ENCODE measurements at places on chromosomes 1 and 21. TPM values are rescaled to one million over a fixed set of nuclear protein-coding genes. Genes with fewer than 3 reads are reported as not detected.
A peak's percentile ranks its signal among the peaks of the same experiment; 100 is the strongest.

TAF12 gene
- 49.9 TPM for total RNA-seq

KISS1 gene
- not detected for total RNA-seq

KCNE2 gene
- total RNA-seq, result not detected

KAZN gene
- total RNA-seq, result 4.4 TPM

SLC26A9 gene
- total RNA-seq, result not detected

RIPK4 gene
- total RNA-seq, result 35.5 TPM

NT5C1A gene
- total RNA-seq, result not detected

FCER1A gene
- not detected for total RNA-seq

LCA5L gene
- 3.2 TPM for total RNA-seq

PKP1 gene
- total RNA-seq, result 117 TPM

DDAH1 gene
- total RNA-seq, result 1.6 TPM

TLCD4 gene
- 0.53 TPM for total RNA-seq

WNT3A gene
- total RNA-seq, result not detected

- no peak for DNase-seq
Observed at GRCh38 chr1:115204513-115204912, 115.2 kb upstream of the TSPAN2 start.

DNA sequence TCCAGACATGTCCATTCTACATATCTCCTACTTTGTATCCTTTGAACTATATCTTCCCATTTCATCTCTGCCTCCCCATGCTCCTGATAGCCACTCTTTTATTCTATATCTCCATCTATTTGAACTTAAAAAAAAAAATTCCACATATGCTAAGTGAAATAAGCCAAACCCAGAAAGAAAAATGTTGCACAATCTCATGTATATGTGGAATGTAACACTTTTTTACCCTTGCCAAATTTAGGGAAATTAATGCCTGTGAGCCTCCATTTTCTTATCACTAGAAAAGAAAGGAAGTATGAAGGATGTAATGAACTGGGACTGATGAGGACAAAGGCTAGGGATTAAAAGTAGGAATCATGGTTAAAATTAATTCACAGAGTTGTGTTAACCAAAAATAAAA lies 53.5 kb downstream of the RGS13 start:
- DNase-seq, result no peak

DNA sequence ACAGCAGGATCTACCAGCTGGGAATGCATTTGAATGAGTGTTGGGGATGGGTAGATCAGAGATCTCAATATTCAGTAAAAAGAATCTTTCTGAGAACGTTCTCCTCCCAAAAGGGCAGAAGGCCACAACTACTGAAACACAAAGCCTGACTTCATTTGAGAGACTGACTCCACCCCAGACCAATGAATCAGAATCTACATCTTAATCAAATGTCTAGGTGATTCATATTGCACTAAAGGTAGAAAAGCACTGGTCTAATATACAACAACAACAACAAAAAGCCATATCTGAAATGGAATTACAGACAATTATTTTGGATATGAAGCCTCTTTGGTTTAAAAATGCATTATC lies 123.9 kb downstream of the SMYD3 start:
- DNase-seq, result peak; percentile 77

GRCh38 chr1:67162954-67163353 lies 3.3 kb upstream of the IL23R start:
- DNase-seq, result peak; percentile 100

GRCh38 chr21:36063375-36064084 lies 3.2 kb upstream of the SETD4 start:
- DNase-seq, result no peak

GRCh38 chr1:192131914-192132313 lies 26.3 kb upstream of the RGS18 start:
- DNase-seq, result no peak

DNA sequence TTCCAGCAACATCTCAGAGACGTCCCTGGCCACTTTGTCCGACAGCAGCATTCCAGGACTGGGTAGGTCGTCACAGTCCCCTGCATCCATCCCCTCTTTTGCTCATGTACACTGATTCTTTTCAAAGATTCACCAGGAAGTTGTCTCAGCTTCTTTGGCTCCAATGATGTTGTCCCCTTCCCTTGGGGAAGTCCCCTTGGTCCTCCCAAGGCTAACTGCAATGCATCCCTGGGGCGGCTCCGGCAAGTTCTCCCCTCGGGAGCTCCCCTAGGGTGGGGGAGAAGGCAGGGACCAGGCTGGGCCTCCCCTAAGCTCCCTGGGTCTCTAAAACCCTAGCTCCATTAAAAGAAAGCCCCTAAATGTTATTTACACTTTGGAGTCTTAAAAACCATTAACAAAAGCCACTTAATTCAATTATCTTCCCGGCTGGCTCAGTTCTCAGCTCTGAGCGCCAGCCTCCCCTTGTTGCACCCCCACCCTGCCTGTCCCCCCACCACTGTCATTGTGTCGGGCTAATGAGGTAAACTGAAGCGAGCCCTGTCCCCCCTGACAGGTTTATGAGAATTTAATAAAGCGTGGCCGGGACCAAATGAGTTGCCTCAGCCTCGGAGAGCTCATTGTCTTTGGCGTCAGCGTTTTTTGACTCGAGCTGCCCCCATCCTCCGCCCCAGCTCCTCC lies 25.3 kb downstream of the KNCN start:
- no peak for DNase-seq

- no peak for DNase-seq
Observed at GRCh38 chr1:213417846-213418245, 366.8 kb downstream of the RPS6KC1 start.

DNA sequence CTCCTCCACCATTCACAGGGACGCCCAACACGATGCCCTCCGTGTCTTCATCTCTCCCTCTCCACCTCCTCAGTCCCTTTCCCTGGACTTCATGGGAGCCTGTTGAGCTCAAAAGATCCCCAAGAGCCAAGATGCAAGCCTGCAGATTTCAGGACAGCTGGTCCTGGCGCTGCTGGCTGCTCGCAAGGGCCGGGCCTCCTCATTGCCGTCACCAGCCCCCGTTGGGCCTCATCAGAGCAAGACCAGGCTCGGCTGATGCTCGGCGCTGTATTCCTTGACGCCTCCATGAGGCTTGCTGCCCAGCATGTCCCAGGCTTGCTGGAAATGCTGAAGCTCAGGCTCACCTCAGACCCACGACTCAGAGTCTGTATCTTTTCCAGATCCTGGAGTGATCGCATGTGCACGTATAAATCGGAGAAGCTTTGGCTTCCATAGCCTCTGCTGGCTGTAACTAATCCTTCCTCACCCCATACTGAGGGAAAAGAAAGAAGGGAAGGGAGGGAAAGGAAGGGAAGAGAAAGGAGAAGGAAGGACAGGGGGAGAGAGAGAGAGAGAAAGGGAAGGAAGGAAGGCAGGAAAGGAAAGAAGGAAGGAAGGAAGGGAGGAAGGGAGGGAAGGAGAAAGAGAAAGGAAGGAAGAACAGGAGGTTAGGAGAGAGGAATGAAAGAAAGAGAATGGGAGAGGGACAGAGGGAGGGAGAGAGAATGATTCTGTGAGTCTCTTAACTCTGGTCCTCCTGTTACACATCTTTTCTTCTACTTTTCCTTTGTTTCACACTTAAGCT lies 94.6 kb downstream of the KCNJ15 start:
- no peak for DNase-seq

- no peak for DNase-seq
Observed at GRCh38 chr1:192812420-192813209, 3.8 kb downstream of the RGS2 start.

- DNase-seq, result no peak
Observed at GRCh38 chr1:154956544-154956941, 644 bp upstream of the PBXIP1 start.

- no peak for DNase-seq
Observed at GRCh38 chr1:33322870-33323585, 2.1 kb upstream of the A3GALT2 start.

GRCh38 chr21:45470087-45470515 lies 65.1 kb downstream of the COL18A1 start:
- DNase-seq, result no peak

- DNase-seq, result no peak
Observed at GRCh38 chr1:160548960-160549664, 26.1 kb upstream of the SLAMF6 start.

- DNase-seq, result no peak
Observed at GRCh38 chr1:155226910-155227260, 18.4 kb downstream of the MTX1 start.

DNA sequence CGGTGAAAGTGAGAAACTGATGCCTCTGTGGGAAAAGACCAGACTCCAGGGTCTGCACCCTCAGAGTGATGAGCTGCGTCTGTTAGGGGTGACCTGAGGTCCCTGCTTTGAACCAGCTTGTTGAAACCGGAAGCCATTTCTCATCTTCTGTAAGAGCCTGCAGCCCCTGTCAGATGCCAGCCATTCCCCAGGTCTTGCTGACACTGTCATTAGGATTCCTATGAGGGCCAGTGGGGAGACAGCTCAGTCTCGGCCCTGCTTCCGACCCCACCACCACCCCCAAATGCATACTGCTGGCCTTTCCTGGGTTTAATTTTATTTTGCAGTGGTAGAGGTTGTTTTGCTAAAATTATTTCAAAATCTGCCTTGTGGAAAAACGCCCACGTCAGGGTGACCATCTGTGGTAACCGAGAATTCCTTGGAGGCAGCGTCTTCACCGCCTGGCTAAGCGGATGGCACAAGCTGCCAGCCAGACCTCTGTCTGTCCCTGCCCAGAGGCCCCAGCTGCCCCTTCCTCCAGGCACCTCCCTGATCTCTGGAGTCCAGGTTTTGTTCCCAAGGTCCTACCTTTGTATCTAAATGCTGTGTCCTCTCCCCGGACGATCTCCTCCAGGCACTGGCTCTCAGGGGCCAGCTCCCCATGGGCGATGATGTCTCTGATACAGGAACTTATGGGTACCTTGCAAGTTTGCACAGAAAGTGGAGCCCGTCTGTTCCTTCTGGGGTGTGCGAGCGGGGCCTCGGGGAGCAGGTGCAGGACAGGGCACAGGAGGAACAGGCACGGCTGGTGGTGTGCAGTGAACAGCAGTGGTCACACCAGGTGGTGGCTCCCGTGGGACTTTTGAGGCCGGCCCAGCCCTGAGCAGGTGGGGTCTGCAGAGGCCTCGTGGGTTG lies 49.9 kb downstream of the PRKCZ start:
- DNase-seq, result no peak

DNA sequence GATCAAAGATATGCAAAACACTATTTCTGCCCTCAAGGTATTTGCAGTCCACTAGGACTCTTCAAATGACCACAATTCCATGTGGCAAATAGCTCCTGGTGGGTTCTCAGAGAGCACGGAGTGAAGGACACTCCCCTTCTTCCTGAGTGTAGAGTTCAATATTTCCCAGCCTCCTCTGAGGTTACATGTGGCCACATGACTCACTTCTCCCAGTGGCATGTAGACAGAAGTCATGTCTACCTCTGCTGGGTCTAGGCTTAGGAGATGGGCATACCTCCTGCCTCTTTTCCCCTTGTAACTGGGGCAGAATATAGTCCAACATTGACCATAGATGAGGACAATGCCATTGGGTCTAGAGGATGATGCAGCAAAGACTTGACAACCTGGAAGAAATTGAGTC lies 191.4 kb downstream of the MIS18A start:
- no peak for DNase-seq

- DNase-seq, result no peak
Observed at GRCh38 chr1:94144836-94145235, 23.9 kb upstream of the ABCA4 start.

- DNase-seq, result peak; percentile 22
Observed at GRCh38 chr21:34536820-34537219, 24.8 kb upstream of the KCNE1 start.

DNA sequence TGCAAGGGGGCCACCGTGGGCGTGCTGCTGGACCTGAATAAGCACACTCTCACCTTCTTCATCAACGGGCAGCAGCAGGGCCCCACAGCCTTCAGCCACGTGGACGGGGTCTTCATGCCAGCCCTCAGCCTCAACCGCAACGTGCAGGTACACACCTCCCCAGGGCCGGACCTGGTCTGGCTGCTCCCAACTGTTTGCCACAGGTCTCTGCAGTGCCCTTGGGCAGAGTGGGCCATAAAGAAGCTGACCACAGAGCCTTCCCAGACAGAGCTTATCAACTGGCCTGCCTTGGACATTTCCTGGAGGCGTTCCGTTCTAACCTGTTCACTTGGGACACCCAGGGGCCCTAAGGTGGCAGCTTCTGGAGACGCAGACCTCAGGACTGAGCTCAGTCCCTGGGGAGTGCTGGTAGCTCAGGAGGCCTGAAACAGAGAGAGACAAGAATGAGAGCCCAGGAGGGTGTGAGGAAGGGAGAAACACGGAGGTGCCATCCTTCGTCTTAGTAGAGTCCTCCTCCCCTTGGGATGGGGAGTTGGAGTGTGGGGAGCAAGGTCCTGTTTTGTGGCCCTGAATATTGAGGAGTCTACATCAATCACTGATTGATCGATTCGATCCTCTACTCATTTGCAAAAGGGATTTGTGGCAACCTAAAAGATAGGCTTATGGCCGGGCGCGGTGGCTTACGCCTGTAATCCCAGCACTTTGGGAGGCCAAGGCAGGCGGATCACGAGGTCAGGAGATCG lies 27.0 kb upstream of the GNPAT start:
- DNase-seq, result no peak

DNA sequence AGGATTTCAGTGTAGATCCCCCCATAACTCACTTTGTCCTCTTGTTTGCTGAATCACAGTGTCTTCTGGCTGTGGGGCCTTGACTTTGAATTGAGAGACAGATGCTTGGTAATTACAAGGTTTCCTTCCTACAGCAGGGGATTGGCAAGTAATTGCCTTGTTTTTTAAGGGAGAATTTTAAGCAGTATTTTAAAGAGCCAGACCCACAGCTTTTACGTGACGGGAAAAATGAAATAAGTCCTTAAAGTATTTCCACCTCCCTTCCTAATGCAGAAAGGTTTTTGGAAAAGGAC lies 41.0 kb downstream of the PGBD5 start:
- no peak for DNase-seq

DNA sequence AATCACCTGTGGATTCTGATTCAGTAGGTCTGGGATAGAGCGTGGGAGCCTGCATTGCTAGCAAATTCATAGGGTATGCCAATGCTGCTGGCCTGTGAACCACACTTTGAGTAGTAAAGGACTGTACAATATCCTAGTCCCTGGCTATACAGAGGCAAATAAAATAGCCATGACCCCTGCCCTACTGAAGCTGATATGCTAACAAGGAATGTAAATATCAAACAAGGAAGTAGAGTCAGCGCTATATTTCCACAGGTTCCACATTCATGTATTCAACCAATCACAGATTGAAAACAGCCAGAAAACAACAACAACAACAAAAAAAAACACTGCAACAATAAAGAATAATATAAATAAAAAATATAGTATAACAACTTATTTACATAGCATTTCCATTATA lies 77.8 kb downstream of the TM2D1 start:
- DNase-seq, result no peak

Measured in bronchial epithelial cell (primary cell).